ENCODE measurements at places on chromosomes 6 and 20.

DNA sequence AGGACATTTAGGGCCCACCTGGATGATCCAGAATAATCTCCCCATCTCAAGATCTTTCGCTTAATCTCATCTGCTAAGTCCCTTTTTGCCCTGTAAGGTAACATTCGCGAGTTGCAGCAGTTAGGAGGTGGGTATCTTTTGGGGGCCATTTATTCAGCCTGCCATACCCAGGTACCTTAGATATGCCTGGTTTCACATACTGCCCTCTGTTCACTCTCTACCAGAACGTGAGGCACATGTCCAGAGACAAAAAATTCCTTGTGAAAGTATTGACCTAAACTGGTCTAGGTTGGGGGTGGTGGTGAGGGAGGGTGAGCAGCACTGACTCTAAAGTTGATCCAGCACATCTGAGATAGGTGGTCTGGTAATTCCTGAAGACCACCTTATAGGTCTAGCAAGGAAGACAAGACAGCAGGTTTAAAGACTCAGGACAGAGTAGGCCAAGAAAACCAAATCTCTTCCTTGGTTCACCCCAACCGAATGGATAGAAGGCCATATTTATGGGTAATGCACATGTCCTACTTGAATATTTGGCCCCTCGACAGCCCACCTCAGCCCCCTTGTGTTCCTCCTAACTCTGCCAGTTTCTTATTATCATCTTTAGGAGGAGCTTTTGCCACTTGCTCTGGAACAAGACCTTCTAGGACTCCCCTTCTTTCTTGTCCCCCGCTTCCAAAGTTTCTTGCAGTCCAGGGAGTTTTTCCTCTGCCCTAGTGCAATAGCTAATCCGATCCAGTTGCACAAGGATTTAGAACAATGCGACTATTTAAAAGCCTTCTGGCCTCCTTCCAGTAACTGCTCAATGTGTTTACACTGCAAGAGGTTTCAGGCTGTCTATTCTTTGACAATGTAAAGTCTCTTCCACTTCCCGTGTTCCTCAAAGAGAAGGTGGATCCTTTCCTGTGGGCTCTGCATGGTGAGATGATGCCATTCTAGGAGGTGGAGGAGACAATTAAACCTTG lies 213.0 kb upstream of the LAMP5 start:
- DNase-seq, result peak; percentile 61

DNA sequence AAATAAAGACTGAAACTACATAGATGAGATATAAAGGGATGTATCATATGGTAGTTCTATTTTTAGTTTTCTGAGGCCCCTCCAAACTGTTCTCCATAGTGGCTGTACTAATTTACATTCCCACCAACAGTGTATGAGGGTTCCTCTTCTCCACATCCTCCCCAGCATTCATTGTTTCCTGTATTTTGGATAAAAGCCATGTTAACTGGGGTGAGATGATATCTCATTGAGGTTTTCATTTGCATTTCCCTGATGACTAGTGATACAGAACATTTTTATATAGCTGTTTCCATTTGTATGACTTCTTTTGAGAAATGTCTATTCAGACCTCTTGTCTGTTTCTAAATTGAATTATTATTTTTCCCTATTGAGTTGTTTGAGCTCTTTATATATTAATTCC lies 229.3 kb downstream of the RFPL4B start:
- DNase-seq, result no peak

DNA sequence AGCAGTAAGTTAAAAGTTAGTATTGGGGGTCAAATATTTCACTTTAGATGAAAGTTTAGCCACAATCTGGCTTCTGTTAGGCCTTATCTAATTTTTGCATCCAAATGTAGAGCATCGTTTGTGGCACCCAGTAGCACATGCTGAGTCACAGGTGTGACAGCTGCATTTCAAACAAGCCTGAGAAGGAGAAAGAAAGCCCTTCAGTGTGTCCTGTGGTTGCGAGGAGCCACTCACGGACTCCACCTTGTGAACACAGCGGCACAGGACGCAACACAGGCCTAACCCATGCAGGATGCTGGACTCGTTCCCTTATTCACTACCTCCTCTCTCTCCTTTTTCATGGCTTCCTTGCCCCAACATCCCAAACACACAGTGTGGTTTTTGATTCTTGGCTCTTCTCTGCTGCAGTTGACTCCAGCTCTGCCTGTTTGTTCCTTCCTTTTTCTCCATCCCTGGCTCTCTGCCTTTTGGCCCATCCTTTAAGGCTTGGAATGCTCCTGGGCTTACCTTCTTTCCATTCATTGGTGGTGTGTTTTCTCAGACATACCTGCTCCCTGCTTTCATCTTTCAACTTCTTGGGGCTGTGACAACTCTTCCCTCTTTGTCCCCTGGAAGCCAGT lies 124.2 kb downstream of the SLC16A10 start:
- DNase-seq, result no peak

- DNase-seq, result peak; percentile 82
These were observed 97.0 kb upstream of the MAN1A1 start for GRCh38 chr6:119446609-119447008.

DNA sequence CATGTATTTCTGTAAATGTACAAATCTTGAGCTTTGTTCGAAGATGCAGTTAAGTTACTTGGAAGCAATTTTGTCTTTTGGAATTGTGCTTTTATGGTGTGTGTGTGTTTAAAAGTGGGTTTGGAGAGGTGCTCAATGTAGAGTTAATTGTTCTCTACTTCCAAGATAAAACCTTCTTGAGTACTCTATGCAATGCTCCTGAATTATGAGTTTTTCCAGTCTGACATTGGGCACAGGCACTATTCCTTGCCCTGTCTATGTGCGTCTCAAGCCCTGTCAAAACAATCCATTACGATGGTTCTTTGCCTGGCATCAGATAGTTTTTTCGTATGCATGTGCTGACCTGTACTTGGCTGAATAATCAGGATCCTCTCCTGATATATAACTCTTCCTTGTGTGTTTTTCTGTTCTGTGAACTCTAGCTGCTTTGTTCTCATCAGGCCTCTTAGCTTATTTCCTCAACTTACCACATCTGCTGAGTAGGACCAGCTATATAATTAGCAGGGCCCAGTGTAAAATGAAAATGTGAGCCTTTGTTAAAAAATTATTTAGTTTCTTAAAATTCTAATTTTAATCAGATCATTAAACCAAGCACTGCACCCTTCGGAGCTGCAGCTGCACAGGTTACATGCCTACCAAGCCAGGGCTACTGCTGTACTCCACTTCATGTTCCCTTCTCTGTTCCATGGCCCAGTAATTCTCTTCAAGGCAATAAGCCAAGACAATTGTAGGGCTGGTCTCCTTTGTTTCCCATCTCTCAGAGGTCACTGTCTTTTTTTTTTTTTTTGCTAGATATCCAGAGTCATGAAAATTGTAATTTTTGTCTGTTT lies 160.1 kb downstream of the ZFAND3 start:
- DNase-seq, result no peak

DNA sequence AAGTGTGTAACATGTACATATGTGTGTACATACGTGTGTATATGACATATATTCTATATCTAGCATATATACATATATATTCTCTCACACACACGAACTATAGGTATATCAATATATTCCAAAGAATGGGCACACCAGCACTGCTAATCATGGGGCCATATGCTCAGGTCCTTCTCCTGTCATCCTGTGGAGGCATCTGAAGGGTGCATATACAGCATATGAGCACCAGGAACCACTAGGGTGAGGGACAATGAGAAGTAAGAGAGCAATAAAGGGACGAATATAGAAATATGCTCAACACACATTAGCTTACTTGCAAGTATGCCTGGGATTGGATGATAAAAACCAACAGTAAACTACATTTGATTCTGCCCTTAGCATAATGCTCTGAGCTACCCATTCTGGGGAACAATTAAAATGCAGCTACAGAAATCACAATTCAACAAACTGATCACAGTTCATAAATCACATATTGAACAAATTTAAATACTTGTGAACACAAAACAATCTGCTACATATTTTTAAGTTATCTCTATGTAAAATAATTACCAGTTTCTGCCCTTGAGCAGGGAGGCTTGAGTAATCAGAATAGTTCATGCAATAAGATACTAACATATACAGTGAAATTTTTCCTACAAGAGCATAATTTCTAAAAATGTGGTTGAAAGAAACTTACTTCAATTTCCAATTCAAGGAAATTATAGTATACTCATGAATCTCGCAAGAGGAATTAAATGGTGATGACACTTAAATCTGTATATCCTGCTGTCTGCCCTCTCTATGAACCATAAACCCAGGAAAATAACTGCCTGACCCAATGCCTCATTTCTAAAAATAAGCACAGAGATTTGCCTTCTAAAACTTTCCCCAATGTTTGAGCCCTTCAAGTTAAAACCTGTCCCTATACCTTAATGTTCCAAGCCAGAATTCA lies 272.2 kb upstream of the THEMIS start:
- DNase-seq, result no peak

GRCh38 chr6:156869980-156870398 lies 92.8 kb downstream of the ARID1B start:
- no peak for DNase-seq

DNA sequence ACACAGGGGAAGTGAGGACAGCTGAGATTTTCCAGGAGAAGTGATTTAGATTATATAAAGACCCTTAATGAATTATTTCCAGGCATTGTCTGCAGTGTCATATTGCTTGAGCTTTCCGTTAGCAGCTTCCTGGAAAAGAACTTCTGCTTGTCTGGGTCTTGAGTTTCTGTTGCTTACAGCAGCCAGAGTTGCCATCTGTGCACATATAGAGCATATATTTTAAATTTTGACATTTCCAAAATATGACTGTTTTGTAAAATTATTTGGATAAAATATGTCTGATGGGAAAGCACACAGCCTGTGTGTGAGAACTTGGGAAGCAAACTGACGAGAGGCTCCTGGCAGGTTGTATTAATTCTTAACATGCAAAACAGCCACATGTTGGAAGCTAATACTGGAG lies 21.0 kb upstream of the NKX2-2 start:
- DNase-seq, result no peak

DNA sequence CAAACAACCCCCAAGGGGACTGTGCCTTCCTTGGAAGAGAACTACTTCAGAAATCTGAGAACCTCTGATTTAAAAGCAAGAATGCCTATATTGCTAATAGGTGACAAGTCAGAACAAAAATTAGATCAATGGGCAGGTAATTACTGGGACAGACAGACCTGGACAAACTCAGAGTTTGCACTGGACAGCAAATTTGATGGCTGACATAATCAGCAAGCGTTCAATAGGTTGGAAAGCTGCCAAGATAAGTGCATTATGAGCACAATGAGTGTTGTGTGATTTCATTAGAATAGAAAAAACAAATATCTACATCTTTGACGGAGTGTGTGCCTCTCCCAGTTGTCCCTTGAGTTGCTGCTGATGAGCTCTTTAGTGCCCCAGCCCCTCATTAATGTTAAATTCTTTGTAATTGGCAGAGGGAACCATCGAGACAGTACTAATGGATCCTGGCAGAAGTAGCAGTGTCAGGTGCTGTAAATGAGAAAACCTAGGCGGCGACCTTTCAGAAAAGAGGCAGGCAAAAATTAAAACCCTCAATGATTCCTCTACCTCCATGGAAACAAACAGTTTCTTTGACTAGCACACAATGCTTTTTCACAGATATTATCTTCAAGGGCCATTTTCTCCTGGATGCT lies 116.5 kb upstream of the COL21A1 start:
- no peak for DNase-seq

DNA sequence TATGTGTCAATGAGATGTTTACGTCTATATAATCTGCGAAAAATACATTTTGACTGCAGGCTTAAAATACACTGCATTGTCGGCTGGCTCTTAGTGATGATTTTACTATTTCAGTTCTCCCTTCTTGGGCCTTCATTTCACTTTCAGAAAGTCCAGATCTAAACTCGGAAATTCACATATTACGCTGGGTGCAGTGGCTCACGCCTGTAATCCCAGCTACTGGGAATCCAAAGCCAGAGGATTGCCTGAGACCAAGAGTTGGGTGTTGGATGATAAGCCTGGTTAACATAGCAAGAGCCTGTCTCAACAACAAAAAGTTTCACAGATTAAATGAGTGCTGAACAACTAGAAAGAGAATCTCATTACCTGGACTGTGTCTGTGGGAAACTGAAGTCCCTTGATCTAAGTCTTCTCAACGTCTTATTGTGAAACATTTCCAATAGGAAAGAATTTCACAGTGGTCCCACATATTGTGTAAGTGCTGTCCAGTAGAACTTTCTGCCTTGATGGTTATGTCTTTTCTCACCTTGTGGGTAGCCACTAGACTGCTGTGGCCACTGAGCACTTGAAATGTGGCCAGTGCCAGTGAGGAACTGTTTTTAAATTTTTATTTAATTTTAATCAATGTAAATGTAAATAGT lies 1.9 kb downstream of the GINM1 start:
- DNase-seq, result no peak

GRCh38 chr20:36441027-36441414 lies 100.3 kb upstream of the MYL9 start:
- DNase-seq, result no peak

DNA sequence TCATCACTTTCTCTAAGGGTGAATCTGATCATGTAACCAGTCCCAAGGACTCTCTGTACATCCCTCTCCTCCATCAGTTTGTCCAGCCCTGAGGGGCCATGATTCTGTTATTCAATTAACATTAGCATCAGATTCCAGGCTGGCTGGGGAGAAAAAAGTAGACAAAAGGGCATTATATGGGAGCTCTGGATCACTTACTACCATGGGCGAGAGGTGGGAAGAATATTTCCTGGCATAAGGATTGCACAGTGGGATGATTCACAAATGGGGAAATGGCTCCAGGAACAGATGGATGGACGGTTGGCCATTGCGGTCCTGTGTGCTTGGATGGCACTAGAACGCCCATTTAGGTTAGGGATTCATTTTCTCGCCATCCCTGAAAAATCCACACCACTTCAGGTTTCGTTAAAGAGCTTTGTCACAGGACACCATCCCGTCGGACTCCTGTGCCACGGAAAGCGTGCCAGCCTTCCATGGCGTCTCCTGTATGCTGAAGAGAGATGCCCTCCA lies 112.6 kb downstream of the THBS2 start:
- DNase-seq, result no peak
